Activated CD4-positive, alpha-beta T cell treated with anti-CD3 and anti-CD28 coated beads for 4 hours (primary cell): ENCODE measurements at places on chromosomes 5 and 9.

- no peak for DNase-seq
These were observed 115.8 kb upstream of the SLIT3 start for GRCh38 chr5:169416583-169417196.

DNA sequence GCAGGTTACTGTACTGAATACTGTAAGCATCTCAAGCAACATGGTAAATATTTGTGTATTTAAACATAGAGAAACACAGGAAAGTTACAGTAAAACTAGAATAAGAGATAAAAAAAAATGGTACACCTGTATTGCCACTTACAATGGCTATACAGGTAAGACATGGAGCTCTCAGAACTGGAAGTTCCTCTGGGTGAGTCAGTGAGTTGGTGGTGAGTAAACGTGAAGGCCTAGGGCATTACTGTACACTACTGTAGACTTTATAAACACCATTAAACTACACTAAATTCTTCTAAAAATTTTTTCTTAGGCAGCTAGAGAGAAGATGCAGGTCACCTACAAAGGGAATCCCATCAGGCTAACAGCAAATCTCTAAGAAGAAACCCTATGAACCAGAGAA is 872.9 kb downstream of the TAF11L14 start:
- DNase-seq = no peak

GRCh38 chr5:126178521-126178920 is 244.7 kb upstream of the GRAMD2B start:
- no peak for DNase-seq

DNA sequence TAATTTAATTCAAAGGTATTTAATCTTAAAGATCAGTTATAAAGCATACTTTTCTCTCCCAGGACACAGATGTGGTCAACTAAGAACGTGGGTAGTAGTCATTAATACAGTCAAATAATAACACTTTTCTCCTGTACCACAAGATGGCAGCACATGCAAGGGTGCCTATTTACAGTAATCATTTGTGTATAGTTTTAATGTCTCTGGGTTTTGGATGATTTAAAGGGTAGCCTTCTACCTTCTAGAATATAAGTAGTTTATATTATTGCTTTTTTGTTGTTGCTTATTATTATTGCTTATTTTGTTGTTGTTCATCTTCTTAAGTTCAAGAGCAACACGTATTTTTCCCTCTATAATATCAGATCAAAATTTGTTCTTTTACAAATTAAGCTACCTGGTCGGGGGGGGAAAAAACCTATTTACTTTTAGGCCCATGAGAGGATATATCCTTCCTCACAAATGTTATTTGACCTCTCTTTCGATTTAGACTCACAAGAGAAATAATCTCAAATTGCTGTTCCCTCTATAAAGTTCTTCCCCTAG is 59.6 kb upstream of the SLC27A6 start:
- peak; percentile 29 for DNase-seq

- peak; percentile 42 for DNase-seq
These were observed 494 bp downstream of the CERT1 start for GRCh38 chr5:75510836-75511434.

- no peak for DNase-seq
These were observed 61.4 kb downstream of the SLC1A3 start for GRCh38 chr5:36667824-36668223.

GRCh38 chr5:122454541-122454940 is 142.5 kb downstream of the SNCAIP start:
- no peak for DNase-seq

- DNase-seq = no peak
These were observed 2.0 kb downstream of the TENT4A start for GRCh38 chr5:6715271-6715670.

- DNase-seq = no peak
These were observed 337.1 kb downstream of the KIAA0825 start for GRCh38 chr5:94281236-94281801.

DNA sequence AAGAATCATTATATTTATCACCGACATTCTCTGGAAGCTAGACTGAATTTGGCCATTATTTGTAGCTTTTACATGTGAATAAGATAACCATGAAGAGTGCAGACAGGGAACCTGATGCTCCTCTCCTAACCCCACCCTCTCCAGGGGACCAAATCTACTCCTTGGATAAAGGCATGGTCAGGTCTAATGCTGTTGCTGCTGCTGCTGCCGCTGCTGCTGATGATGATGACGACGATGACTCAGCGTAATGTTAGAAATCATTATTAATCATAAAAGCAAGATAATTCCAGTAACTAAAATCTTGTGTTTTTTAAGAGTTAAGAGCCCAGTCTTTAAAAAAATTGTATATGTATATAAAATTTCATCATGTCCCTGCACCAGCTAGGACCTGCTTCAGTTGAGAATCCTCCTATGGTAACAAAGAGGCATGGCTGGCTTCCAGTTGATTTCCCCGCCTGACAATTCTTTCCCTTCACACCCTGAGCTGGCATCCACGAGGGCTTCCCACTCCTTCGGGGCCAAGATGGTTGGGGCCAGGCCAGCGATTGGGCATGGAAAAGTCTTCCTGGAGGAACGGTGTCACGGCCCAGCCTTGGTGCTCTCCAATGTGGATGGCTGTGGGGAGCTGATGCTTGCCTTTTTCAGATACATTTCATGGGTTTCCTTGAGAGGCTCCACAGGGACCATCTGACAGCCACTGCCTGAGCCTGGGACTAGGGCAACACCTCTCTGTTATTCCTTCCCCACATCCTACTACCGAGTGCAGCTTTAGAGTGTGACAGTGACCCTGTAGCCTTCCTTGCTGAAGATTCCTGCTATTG is 400.0 kb downstream of the CTNND2 start:
- DNase-seq = no peak

DNA sequence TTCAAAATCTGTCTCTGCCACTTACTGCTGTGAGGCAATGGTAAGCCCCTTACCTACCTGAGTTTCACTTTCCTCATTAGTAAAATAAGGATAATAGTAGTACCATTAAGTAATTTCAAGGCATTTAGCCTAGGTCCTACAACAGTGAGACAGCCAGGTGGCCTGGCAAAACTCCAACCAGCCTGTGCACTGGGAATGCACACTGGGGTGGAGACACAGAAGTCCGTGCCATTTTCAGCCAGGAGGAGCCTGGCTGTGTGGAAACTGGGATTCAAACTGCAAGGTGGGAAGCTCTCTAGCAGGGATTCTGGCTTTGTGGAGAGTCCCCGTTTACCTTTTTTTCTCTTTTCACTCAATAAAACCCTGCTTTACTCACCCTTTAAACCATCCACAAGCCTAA is 630.4 kb downstream of the PRELID2 start:
- DNase-seq = no peak

GRCh38 chr9:122246666-122247065 is 17.9 kb upstream of the LHX6 start:
- no peak for DNase-seq

GRCh38 chr5:66515209-66515608 is 81.0 kb upstream of the MAST4 start:
- no peak for DNase-seq

- DNase-seq = no peak
These were observed 27.2 kb upstream of the TNFSF8 start for GRCh38 chr9:114957558-114957957.

- no peak for DNase-seq
These were observed 136.0 kb upstream of the TBC1D2 start for GRCh38 chr9:98391406-98391805.

DNA sequence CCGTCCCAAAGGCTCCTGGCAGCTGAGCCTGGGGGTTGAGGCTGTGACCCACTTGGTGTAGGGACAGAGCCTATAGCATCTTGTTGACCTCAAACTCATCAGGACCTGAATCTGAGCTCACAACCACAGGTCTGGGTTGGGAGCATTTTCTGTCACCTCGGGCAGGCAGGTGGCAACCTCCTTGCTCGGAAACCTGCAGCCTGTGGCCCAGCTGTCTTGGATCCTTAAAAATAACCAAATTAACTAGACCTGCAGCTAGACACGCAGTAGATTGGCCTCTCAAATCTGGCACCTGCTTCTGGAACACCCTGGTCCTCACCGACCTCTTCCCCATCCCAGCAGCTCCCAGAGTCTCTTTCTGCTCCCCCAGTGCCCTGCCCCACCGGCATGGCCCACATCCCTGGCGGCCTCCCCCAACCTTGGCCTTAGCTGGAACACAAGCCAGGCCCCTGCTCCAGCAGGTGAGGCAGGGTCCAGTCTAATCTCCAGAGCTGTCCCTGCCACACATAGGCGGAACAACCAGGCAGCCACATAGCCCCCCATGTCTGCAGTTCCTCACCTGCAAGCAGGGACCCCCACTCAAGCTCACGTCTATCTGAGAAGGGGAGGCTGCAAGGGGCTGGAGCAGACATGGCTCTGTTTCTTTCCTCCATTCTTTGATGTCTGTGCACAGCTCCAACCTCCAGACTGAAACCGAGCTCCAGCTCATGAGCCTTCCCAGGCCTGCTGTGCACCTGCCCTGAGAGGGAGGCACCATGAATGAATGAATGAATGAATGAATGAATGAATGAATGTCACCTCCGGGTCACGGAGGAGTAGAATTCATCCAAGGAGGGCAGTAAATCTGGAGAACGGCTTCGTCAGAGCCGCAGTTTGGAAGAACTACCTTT is 28.3 kb downstream of the PAEP start:
- no peak for DNase-seq

DNA sequence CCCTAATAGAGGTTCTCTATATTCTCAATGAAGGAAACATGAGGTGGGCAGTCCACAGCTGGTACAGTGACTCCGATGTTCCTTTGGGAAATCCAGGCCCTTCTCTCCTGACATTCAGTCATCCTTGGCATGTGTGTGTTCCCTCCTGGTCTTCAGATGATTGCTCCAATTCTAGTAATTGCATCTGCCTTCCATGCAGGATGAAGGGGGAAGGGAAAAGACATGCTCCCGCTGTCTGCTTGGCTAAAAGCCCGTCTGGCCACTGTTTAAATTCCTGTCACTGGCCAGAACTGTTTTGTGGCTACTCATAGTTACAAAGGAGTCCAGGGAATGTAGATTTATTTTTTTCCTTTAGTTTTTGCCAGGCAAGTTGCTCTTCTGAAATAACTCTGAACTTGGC is 65.0 kb downstream of the MAST4 start:
- no peak for DNase-seq

- DNase-seq = no peak
These were observed 40.2 kb downstream of the MED10 start for GRCh38 chr5:6338135-6338534.

- no peak for DNase-seq
These were observed 161.0 kb downstream of the SPATA31D1 start for GRCh38 chr9:82149501-82149946.

- DNase-seq = no peak
These were observed 121.2 kb downstream of the PALM2AKAP2 start for GRCh38 chr9:109901201-109901600.

DNA sequence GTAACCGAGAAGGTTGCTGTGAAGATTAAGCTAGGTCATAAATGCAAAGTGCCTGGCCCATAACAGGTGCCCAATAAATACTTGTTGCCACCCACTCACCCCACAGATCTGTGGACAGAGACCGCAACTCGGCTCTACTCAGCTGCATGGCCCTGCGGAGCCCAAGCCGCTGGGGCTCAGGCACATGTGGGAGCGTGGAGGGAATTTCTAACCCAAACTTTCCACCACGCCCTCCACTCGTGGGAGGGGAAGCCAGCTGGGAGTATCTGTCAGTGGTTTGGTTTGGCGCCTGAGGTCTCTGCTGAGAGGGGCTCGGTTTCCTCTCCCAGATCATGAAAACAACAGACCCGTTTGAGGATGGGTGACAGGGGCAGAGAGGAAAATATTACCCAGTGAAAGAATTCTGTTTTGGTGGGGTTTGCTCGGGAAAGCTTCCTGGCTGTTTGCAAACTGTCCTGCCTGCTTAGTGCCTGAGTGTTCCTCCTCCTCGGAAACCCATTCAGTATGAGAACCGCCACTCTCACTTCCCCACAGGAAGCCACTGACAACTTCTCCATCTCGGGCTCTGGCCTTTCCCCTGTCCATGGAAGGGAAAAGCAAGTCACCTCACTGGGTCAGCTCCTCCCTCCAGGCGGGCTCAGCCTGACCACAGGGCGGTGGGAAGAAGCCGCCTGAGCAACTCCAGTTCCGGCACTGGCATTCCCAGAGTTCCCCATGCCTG is 60.1 kb downstream of the RGS3 start:
- peak; percentile 71 for DNase-seq
